ENCODE measurements at places on chromosomes 11 and 22.

DNA sequence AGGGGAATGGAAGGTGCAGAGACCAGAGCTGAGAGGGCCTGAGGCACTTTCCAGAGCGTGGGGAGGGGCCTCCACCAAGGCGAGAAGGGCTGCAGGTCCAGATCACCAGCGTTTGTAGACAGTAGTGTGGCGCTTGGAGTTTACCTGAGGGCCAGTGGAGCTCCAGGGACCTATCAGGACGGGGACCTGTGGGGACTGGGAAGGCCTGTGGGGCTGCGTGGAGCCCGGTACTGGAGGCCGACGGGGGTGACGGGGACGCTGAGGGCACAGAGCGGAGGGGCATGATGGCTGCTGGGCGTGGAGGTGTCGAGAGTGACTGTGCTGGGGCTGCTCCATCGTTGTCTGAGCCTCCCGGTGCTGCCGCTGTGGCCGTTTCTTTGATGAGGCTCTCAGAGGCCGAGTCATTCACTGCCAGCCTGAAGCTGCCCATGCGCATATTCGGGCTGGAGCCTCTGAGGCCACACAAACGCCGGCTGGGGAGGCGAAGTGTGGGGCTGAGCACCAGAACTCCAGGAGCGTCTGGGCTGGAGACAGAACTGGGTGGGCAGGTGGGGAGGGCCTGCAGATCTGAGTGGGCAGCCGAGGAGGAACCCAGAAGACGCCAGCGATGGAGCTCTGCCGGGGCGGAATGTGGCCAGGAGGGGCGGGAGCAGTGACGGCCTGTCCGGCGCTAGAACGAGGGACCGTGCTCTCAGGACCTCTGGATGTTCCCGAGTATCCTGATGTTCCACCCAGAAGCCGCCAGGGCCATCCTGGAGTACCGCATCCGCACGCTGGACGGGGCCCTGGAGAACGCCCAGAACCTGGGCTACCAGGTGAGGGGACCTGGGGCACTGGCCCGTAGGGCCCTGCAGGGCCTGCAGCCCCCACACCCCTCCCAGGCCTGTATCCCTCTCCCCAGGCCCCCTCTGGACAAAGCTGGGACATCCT lies 2.6 kb downstream of the PGGHG start:
- no peak for DNase-seq

DNA sequence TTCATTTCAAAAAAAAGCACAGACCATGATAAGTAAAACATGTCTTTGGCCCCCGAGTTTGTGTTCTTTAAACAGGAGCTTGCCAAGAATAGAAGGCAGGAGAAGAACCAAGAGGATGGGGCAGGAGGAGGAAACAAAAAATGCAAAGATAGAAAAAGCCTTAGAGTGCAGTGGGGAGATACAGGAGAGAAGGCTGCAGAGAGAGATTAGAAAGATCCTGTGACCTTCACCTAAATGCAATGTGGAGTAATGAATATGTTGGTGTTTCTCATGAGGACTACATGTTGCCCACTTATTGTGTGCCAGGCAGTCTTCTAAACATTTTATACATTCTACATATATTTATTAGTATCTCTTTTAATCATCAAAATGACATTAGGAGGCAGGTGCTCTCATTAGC lies 2.3 kb upstream of the APLNR start:
- DNase-seq, result no peak

GRCh38 chr22:28955817-28956216 lies 72.4 kb downstream of the ZNRF3 start:
- DNase-seq, result peak; percentile 54

DNA sequence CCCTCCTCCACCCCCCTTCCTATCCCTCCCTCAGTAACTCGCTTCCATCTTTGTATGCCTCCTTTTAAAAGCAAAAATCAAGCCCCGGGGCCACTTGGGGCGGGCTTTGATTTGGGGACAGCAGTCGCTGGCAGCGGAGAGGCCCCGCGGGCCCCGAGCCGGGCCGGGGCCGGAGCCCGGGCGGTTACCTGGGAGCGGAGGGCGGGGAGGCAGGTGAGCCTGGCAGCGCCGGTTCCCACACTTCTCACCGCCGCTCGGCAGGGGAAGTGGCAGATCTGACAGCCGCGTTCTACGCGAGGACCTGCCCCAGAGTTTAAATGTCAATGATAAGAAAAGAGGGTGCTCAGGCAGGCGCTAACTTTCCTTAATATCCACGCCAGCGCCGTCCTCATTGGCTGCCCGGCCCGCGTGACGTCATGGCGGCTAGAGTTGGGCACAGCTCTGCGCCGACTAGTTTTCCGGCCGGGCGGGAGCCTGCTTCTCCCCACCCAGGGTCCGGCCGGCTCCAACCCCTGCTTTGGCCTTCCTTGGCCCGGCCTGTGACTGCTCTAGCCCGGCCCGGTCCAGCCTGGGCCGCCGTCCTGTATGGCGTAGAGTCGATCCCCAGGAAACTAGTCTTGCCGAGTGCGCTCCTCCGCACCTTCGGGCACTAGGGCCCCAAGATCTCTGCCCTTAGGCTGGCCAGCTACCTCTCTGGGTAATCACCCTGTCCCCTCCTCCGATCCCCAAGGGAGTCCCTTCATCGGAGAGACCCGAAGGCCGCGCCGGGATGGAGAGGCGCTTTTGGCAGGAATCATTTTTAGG lies 6.7 kb upstream of the PAX6 start:
- DNase-seq, result no peak

GRCh38 chr11:131462622-131463021 lies 92.2 kb downstream of the NTM start:
- no peak for DNase-seq

GRCh38 chr11:120752668-120753067 lies 241.1 kb downstream of the GRIK4 start:
- no peak for DNase-seq

DNA sequence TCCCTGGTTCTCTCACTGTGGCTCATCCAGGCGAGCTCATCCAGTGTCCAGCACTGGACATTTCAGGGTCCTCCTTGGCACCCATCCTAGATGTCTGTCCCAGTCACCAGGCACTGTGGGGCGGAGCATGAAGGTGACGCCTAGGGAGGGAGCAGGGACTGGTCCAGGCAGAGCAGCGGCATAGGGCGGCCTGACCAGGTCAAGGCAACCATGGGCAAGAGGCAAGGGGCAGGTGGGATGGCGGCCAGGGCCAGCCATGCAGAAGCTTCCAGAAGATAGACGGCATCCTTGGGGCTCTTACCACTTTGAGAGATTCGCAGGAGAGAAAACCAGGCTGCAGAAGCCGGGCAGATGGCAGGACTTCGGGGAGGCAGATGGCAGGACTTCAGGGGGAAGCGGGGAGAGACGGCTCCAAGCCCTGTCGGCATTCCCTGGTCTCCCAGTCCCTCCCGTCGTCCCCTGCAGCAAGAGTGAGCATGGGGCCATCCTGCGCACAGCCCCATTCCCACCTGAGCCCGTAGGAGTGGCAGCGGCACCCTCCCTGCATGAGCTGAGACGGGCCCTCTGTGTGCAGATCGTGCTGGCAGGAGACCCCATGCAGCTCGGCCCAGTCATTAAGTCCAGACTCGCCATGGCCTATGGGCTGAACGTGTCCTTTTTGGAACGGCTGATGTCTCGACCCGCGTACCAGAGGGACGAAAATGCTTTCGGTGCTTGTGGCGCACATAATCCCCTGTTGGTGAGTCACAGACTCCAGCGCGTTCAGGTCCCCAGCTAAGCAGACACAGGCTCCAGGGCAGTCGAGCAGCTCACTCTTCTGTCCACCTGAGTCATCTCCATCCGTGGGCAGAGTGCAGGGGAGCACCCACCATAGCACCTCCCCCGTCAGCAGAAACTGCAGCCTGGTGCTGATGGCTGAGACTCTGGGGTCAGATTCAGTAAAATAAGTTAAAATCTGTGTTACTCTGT lies 20.1 kb upstream of the PANX2 start:
- no peak for DNase-seq

- DNase-seq, result no peak
These were observed 112.1 kb upstream of the FGF3 start for GRCh38 chr11:69931060-69931910.

DNA sequence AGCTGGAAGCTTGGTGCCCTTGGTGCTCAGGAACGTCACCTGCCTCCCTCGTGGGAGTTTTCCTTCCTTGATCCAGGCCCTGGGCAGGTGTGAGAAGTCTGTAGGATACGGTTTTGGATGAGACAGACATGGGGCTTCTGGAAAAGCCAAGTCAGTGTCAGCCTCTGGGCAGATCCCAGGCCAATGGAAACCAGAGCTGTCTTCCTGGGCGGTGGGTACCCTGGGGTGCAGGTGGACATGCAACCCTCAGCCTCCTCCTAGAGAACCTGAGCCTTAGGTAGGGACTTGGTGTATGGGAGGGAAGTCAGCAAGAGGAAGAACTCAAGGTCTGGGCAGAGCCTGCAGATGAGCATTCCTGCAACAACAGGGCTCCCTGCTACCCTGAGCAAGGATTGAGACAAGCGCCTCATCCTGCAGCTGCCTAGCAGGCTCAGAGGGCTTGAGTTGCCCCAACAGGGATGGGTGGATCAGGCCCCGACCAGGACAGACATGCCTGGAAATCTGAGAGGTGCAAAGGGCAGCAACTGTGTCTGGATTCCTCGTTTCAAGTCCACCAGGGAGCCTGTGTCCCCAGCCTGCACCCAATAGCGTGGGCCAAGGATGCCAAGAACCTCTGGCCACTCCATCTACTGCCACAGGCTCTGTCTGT lies 37.6 kb upstream of the SYT13 start:
- DNase-seq, result no peak

DNA sequence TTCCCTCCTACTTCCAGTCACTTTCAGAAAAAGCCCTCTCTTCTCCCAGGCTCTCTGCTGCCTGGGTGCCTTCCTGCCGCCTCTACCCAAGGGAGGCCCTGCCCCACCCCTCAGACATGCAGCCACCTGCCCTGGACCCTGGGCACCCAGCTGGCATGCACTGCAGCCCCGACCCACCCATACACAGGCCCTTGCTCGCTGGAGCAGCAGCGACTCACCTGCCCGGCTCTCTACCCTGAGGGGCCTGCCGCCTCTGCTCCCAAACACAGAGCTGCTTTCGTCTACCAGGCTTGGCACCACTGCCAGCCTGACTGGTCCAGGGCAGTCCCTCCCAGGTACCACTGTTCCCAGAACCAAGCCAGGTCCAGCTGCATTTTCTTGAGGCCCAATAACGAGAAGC lies 1.2 kb upstream of the TSSK2 start:
- DNase-seq, result no peak

DNA sequence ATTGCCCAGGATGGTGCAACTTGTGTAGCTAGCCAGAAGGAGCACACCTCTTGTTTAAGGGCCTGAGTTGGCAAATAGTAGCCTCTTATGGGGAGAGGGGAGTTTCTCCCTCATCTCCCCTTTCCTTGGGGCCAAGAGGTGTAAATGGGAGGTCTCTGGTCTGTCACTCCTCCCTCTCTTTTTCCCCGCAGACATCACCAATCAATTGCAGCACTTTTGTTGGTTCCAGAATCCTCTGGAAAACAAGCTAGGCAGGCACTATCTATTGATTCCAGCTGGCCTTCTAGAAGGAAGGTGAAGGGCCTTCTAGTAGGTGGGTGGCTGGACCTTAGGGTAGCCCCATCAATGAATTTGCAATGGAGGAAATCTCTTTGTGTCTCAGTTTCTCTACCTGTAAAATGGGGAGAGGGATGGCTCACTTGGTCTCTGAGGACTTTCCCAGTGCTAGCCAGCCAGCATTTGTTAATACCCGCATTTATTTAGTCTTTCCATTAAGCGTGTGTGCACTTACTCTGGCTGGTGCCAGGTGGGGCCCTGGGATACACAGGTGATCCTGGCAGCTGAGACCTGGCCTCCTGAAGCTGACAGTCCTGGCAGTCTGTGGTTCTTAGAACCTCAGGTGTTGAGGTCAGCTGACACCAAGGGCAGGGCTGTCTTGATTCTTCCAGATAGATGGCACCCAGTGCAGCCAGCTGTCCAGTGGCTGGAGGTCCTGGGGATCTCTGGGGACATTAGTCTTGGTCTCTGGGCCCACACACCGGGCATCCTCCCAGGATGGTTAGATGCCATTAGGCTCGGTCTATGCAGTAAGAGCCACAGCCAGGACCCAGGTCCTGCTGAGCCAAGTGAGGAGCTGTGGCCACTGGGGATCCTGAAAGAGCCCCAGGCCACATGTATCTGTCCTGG lies 51.7 kb downstream of the TSPAN18 start:
- DNase-seq, result no peak

GRCh38 chr11:100719809-100720221 lies 32.7 kb downstream of the ARHGAP42 start:
- DNase-seq, result no peak

GRCh38 chr11:120675171-120675570 lies 163.6 kb downstream of the GRIK4 start:
- no peak for DNase-seq

- DNase-seq, result no peak
These were observed 10.9 kb downstream of the TMPRSS5 start for GRCh38 chr11:113695207-113695606.

- no peak for DNase-seq
These were observed 46.9 kb downstream of the PHF21B start for GRCh38 chr22:44962741-44963454.

GRCh38 chr22:37610480-37611129 lies 2.0 kb downstream of the GGA1 start:
- DNase-seq, result no peak

DNA sequence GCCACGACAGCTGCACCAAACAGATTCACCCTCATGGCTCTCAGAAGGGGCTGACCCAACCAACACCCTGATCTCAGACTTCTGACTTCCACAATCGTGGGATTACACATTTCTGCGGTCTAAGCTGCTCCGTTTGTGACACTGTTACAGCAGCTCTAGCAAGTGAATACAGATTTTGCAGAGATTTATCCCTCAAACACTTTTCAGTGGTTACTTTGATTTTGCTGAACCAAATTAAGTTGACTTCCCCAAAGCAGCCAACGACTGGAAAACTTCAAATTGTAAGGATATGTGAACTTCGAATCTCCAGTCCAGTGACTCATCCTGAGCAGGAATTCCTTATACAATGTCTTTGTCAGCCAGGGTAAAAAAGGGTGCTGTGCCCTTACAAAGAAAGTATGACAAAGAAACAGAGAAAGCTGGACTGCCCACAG lies 14.8 kb upstream of the INCENP start:
- no peak for DNase-seq

GRCh38 chr11:83051760-83052671 lies 19.7 kb downstream of the RAB30 start:
- DNase-seq, result no peak

DNA sequence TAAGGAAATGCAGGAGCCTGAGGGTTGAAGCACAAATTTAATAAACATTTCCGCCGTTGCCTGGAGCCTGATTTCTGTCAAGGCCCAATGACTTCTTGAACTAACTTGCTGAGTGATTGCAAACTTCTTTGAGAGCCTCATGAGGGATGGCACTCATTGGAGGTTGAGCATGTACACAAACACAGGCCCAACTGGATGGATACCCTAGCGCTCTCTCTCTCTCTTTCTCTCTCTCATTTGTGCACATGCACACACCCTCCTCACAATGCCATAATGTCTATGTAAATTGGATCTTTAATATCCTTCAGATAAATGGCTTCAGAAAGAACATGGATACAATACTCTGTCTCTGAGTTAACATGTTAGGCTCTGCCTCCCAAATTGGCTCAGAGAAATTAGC lies 597.7 kb upstream of the CADM1 start:
- no peak for DNase-seq

All from activated CD4-positive, CD25-positive, alpha-beta regulatory T cell treated with anti-CD3 and anti-CD28 coated beads, Interleukin-2, amount 50 U/mL, for 72 hours (primary cell).